ENCODE measurements at places on chromosomes 12 and 14.

DNA sequence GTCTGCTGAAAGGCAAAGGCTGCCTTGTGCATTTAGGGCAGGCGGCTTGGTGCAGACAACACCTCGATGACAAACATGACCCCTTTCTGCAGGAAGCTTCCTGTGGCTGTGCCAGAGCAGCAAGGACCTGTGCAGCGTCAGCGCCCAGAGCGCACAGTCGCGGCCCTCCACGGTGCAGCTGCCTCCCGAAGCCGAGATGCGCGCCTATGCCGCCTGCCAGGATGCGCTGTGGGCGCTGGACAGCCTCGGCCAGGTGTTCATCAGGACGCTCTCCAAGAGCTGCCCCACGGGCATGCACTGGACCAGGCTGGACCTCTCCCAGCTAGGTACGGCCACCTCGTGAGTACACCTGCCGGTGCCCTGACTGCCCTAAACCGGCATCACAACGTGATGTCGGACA is 57.3 kb downstream of the ANKRD9 start:
- no peak for DNase-seq

DNA sequence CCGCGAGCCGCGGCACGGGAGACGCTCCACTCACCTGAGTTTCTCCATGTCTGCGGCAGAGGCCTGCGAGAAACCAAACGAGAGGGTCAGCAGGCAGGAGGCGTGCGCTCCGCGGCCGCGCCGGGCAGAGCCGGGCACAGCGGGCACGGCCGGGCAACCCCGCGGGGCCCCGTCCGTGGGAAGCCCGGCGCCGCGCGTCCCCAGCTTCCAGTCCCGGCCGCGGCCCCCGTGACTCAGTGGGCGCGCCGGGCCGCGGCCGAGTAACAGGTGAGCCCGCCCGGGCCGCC is 19.4 kb downstream of the BEGAIN start:
- DNase-seq, result no peak

DNA sequence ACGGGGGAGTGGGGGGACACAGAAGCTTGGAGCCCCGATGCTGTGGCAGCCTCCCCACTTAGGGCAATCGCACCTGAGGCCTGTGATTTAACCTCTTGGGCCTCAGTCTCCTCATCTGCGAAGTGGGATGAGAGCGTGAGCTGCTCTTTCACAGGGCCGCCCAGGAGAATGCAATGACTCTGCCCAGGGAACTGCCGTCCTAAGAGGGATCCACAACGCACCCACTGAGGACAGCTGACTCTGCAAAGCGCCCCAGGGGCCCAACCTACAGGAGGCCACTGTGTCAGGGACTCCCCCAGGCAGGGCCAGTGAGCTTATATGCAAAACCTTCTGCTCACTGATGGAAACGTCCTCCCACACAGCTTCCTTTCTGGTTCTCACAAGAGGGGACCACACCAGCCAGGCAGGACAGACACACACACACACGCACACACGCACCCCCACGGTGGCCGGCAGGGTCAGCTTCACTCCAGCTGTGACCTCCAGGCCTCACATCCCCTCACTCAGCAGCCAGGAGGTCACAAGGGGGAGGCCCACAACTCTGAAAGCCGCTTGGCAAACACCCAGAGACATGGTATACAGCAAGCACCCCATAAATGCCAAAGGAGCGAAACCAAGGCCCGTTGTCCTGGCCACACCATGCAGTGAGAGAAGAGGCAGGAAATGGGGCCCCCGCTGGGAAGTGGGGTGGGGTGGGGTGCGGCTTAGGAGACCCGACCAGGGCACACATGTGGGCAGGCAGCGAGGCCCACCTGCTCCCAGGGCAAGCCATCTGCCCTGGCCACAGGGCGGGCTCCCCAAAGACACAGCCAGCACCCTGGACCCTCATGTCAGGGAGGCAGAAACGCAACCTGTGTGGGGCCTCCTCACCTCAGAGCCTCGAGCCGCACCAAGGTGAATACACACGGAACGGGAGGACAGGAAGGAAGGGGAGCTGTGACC is 73.3 kb downstream of the NCOR2 start:
- peak; percentile 59 for DNase-seq

DNA sequence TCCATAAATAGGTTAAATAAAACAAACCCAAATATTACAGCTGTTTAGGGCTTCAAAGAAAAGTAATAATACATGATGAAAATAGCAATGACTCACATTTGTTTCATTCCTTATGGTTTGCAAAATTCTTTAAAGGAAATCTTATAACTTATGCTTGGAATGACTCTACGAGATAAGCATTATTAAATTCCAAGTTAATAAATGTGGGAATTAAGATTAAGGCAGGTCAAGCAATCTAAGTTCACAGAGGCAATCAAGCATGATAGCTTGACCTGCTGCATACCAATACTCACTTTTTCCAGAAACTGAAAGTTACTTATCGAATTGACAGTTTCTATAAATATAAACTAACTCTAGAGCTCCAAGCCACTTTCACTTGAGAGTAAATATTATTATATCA is 1002.9 kb upstream of the SEL1L start:
- no peak for DNase-seq

DNA sequence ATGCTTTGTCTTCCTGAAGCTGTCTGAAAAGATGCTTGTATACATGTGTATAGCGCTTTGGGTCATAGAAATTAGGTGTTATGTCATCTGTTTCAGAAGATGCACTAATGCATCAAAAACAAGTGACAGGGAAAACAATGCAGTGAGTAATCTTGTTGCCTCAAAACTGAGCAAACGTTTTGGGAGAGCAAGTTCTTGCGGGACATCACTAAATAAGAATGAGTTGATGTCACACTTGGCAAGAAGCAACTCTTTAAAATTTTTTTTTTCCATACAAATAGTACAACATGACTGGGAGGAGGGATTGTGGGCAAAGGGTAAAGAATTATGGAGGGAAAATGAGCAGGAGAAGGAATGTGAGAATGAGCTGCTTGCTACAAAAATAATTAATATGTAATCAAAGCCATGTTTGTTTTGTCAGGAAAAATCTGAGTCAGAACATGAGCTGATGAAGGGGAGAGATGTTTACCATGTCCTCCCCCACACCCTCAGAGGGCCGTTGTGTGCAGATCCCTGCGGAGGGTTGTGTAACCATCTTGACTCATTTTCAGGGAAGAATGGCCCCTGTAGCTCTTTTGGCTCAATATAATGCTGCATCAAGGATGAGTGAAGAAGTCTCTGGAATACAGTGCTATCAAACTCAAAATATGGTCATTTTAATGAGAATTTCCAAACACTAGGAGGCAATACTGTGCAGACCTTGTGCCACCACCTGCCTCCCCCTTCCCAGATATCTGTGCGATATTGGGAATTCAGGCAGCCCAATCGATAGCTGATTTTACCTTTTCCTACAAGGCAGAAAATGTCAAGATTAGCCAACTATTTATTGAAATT is 41.4 kb downstream of the BORCS5 start:
- DNase-seq, result no peak

GRCh38 chr12:65415826-65416225 is 137.3 kb downstream of the MSRB3 start:
- DNase-seq, result no peak

DNA sequence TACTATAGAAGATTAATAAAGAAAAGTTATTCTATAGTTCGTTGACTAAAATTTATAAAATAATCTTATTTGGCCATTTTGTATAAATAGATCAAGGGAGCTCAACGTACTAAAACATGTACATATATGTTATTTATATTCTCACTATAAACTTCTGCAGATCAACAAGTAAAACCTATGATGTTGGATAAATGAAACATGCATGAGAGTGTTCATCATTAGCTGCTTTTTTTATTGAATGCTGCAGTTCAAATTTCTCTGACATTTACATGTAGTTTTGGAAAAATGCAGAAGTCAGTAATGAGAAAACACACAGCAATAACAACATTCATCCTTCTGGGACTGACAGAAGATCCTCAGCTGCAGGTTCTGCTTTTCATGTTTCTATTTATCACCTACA is at the start of gene OR6C68:
Gene OR6C68, plus strand, starts transcription at position 301 of the 400 bp plus-strand sequence. Its CDS starts 0 bp downstream, at position 301.
- DNase-seq, result no peak

- DNase-seq, result no peak
These were observed 69.0 kb upstream of the REP15 start for GRCh38 chr12:27627123-27627852.

- no peak for DNase-seq
These were observed 49.5 kb downstream of the SLC38A1 start for GRCh38 chr12:46219132-46219876.

- DNase-seq, result no peak
These were observed 441.9 kb upstream of the MGAT4C start for GRCh38 chr12:86697916-86698640.

- no peak for DNase-seq
These were observed 195.6 kb downstream of the CHST11 start for GRCh38 chr12:104652358-104652757.

DNA sequence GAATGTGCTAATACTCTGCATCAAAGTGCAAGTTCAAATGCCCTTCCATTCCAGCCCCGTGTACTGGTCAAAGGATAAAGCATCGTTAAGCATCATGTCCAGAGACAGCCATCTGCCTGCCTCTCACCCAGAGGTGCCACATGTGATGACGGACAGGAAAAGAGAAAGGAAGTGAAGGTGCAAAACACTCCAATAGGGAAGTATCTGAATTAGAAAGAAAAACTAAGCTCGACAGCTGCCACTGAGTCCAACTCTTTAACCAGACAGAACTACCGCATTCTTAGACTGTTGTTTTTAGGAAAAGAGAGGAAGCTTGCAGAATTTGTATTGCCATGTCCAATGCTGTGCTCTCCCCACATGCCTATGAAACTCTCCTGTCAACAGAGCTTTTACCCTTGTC is 465.0 kb upstream of the SOX5 start:
- no peak for DNase-seq

- no peak for DNase-seq
These were observed 121.6 kb downstream of the SRGAP1 start for GRCh38 chr12:63965936-63966605.

- peak; percentile 2 for DNase-seq
These were observed 12.3 kb downstream of the PRPF40B start for GRCh38 chr12:49635656-49636055.

DNA sequence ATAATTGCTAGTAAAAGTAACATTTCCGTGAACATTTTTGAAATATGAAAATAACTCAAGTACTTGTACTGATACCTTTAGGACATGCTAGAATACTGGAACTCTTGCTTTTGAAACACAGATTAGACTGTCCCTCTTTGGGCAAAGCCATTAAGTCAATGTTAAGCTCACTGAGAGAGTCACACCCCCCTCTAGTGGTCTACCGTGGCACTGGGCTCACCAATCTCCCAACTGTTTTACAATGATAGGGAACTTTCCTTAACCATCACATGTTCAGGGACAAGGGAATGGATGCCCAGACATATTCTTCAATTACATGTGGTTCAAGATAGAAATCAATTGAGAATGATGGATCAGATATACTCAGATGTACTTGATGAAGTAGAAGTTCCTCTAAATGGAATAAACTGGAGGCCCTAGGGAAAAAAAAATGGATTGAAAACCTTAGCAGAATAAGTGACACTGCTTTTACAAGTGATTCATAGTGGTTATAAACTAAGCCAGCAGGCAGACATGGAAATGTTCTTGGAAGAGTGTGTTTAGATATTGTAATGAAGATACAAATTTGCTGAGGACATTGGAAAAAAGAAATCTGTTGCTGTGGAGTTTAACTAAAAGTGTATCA is 17.8 kb downstream of the NANOG start:
- DNase-seq, result peak; percentile 25

- no peak for DNase-seq
These were observed 6.8 kb downstream of the SIX6 start for GRCh38 chr14:60515511-60516289.

DNA sequence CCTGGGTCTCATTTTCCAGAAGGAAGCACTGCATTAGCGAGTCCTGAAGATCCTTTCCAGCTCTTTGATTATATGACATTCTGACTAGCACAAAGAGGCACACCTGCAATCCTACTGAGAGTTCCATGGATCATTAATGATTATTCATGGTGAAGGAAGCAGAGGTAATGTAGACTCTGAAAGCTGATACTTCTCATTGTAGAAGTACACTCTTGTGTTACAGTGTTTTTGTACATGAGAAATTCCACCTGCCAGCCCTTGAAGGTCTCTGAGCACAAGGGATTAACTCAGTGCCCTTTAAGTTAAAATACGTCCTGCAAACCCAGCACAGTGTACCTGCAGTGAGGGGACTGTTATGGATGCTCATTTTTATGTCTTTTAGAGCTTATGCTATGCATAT is 558.8 kb upstream of the FBXO33 start:
- no peak for DNase-seq

DNA sequence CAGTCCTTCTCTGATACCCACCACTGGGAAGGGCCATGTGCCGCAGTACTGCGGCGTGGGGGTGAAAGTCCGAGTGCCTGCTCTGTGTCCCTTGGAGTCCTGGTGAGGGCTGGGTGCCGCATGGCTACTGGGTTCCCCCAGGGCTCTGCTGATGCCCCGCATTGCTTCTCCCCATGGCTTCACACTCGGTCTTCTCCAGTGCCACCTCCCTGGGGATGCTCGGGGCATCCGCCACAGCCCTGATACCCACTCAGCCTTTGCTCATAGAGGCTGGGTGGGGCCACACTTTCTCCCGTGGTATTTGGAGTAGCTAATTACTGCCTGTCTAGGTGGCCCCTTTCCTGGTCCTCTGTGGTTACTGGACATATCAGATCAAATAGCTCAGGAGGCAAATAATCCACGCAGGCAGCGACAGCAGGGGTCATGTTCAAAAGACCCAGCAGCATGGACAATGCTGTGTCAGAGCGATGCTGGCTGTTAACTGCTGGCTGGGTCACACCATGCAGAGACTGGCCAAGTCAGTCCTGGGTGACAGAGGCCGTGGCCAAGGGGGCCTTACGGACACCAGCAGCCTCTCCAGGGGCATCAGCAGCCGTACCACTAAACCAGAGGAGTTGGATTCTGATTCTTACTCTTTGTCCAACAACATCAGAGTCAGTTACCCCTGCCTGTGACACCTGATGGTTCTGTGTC is 106.5 kb downstream of the ADGRD1 start:
- no peak for DNase-seq

DNA sequence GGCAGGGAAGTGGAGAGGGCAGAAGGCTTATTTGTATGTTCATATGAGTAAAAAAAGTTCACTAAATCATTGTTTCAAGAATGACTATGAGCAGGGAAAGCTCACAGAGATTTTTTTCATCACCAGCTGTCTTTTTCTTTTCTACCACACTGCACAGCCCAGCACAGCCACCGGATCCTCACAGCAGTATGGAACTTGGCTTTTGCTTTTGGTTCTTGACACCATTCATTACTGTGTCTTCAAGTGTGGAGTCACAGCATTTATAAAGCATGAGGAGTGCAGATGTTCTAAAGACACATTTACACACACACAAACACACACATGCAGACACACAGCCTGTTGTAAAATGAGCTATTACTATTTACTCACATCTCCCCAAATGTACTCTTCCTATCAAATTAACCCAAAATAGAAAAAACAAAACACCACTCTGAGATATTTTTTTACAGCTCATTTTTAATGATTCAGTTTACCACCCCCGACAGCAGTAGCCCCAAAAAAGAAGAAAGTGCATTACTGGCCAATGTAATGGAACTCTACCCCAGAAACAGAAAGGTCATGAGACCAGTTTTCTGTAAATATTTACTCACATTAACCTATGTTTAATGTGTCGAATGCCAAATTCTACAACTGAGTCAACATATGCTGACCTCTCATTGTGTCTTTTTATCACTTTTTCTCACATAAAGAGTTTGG is 60.5 kb downstream of the BTG1 start:
- DNase-seq, result no peak

All from activated B cell treated with CpG ODN at 0.5 μM for 24 hours (primary cell).